ENCODE measurements at places on chromosomes 2 and 18.
A peak's percentile ranks its signal among the peaks of the same experiment; 100 is the strongest.

GRCh38 chr18:78127041-78127440 is 852.6 kb upstream of the SALL3 start:
- DNase-seq, result no peak

- no peak for DNase-seq
These were observed 130.6 kb upstream of the ATP5MC3 start for GRCh38 chr2:175312137-175312536.

GRCh38 chr18:55453186-55453585 is 134.8 kb downstream of the TCF4 start:
- no peak for DNase-seq

DNA sequence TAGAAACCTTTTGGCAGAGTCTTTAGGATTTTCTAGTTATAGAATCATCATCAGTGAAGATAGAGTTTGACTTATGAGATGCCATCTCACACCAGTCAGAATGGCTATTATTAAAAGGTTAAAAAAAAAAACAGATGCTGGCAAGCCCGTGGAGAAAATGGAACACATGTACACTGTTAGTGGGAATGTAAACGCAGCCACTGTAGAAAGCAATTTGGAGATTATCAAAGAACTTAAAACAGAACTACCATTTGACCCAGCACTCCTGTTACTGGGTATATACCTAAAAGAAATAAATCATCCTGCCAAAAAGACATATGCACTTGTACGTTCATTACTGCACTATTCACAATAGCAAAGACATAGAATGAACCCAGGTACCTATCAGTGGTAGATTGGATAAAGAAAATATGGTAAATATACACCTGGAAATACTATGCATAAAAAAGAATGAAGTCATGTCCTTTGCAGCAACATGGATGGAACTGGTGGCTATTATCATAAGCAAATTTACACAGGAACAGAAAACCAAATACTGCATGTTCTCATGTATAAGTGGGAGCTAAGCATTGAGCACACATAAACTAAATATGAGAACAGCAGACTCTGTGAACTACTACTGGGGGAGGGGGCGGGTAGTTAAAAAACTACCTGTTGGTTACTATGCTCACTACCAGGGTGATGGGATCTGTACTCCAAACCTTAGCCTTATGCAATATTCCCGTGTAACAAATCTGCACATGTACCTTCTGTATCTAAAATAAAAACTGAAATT is 279.0 kb downstream of the KIAA1328 start:
- no peak for DNase-seq

DNA sequence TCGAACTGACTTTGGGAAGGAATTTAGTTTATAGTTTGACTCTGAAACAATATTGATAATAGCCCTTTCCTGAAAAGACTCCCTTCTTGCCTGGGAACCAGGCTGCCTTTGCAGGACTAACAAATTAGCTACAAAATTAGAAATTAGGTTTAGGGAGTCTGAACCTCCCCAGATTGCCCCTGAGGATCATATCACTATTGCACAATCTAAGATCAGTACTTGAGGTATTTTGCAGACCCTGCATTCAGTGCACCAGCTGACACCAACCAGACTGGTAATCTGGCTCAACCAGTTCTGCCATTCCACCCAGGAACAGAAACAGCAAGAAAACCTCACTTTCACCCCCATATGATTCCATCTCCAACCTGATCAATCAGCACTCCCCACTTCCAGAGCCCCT is 131.8 kb upstream of the GALNT5 start:
- DNase-seq, result no peak

GRCh38 chr2:201419986-201420385 is 31.3 kb downstream of the TRAK2 start:
- no peak for DNase-seq

- no peak for DNase-seq
These were observed 6.8 kb downstream of the TMEM87B start for GRCh38 chr2:112061840-112062239.

GRCh38 chr2:172955587-172955986 is 120.1 kb upstream of the MAP3K20 start:
- DNase-seq, result no peak

- DNase-seq, result no peak
These were observed 101.2 kb downstream of the DLGAP1 start for GRCh38 chr18:4353853-4354418.

- no peak for DNase-seq
These were observed 46.3 kb downstream of the ATL2 start for GRCh38 chr2:38330754-38331153.

DNA sequence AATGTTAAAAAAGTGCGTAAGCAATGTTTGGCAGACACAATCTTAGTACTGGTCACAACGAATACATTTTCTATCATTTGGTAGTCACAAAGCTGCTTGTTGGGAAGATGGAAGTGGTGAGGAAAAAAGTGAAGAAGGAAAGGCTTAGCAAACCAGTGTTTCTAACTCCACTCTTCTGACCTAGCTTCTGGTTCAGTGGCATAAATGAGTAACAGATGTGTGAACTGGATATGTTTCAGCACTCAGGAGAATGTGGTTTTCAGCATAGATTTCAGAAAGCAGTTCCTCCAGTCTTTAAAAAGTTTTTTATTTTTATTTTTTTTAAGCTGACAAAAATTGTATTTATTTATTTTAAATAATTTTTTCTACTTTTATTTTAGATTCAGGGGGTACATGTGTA is 357.1 kb downstream of the CPS1 start:
- DNase-seq, result peak; percentile 18

- DNase-seq, result no peak
These were observed 115.7 kb upstream of the OSR1 start for GRCh38 chr2:19474128-19474527.

DNA sequence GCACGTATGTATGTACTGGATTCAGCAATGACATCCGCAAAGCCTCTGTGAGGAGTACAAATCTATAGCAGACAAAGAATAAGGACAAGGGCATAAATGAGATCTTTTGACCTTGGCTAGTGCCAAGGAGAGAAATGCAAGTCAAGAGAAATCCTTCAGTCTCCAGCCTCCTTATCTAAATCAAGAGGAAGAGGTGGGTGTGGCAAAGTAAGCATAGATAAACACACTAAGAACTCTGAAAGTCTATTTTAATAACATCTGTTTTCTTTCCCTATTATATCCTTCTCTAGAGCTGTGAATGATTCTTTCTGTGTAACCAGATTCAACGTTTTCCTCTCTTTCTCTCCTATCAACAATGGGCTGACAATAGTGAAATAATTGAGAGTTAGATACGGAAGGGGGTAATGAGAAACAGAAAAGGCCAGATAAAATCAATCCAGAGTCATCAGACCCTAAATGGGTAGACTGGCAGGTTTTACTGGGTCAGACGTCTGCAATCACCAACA is 118.5 kb upstream of the ZFP36L2 start:
- DNase-seq, result no peak

GRCh38 chr2:33497221-33497650 is 20.8 kb downstream of the RASGRP3 start:
- DNase-seq, result no peak

GRCh38 chr2:149858901-149859634 is 271.5 kb upstream of the MMADHC start:
- peak; percentile 52 for DNase-seq

DNA sequence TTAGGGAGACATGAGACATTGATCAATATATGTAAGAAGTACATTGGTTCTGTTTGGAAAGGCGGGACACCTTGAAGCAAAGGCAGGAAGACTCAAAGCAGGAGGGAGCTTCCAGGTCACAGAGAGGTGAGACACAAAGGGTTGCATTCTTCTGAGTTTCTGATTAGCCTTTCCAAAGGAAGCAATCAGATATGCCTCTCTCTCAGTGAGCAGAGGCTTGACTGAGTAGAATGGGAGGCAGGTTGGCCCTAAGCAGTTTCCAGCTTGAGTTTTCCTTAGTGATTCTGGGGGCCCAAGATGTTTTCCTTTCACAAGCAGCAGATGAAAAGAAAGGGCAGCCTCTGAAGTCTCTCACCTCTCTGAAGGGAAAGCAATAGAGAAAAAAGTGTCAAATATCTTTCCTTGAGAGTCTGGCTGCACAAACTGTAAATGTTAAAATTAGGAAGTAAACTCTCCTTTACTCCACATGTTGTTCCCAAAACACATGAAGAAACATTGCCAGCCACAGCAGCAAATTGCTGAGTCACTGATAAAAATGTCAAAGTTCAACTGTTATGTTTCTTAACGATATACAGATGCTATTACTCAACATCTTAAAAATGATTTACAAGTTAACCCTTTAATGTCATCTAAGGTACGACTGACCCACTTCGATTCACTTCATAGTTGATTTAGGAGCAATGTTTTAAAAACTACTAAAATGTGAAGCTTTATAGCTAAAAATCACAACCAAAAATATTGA is 40.3 kb downstream of the CYB5A start:
- DNase-seq, result peak; percentile 42

Measured in HS-5 (cell line).